ENCODE measurements at places on chromosomes 7 and 10. TPM values are rescaled to one million over a fixed set of nuclear protein-coding genes. Genes with fewer than 3 reads are reported as not detected.

Gene MSANTD7
- 20.3 TPM for total RNA-seq

DNA sequence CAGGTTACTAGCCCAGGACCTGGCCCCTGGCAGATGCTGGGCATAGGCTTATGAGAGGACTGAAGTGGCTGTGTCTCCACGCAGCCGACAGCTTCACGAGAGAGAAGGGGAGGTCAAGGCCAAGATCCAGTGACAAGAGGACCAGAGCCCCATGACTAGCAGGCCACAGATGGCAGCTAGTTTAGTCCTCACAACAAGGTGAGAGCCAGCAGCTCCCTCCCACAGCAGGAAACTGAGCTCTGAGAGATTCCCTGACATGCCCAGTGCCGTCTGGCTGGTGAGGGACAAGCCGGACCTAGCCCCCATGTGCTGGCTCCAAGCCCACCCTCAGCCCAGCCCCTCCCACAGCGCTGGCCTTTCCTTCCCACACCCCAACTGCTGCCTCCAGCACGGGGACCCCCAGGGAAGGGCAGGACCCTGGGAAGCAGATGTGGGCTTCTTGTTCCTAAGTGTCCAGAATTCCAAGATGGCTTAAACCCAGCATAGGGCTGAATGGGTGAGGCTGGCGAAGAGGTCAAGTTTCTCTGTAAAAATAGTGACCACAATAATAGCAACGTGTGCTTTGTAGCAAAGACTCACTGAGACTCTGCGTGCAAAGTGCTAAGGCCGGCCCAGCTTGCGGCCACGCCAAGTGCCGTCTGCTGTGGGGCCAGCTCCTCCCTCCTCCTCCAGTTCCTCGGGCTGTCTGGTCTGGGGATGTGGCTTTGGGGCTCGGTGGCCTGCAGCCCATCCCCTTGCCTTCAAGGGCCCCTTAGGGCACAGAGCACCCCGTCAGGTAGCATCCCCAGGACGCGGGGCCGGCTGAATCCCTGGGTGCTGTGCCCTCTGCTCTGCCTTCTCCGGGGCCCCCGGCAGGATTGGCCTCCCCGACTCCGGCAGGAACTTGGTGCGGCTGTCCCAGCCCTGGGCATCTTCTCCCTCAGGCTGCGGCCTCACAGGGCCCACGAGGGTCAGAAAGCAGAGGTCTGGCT, 7.8 kb upstream of the FAM20C start:
- DNase-seq: peak; percentile 45

Gene PKD2L1
- total RNA-seq: not detected

Gene CTNNA3
- total RNA-seq: 0.19 TPM

GRCh38 chr7:101589976-101590662, 39.0 kb downstream of the MYL10 start:
- no peak for DNase-seq

DNA sequence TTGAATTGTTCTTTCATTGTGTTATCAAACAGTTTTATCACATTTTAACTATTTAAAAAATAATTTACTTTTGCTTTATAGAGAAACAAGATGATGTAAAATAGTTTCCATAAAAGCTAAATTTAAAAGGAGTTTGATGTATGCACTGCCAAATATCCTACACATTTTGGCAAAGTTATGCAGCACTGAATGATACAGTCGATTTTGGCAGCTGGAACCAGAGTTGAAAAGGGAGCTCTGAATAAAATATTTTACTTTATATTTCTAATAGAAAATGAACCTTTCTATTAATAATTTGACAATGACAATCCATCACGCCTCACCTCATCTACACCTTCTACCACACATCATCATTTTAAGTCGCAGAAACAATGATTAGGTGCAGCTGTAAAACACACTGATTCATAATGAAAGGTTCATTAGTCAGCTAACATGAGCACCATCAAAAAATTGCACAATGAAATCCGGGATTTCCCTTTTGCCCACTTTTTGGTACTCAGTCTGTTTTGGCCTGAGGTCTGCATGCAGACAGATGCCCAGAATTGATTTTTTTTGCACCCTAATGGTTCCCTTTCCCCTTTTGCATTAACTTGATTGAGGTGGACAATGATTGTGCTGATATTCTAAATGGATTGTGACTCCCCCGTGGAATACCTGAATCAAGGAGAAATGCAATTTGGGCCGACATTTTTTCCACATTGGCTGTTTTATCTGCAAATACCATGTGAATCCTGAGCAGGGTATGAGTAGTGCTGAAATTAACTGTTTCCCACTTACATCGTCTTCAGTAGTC, 105.8 kb downstream of the THSD7A start:
- DNase-seq: no peak

DNA sequence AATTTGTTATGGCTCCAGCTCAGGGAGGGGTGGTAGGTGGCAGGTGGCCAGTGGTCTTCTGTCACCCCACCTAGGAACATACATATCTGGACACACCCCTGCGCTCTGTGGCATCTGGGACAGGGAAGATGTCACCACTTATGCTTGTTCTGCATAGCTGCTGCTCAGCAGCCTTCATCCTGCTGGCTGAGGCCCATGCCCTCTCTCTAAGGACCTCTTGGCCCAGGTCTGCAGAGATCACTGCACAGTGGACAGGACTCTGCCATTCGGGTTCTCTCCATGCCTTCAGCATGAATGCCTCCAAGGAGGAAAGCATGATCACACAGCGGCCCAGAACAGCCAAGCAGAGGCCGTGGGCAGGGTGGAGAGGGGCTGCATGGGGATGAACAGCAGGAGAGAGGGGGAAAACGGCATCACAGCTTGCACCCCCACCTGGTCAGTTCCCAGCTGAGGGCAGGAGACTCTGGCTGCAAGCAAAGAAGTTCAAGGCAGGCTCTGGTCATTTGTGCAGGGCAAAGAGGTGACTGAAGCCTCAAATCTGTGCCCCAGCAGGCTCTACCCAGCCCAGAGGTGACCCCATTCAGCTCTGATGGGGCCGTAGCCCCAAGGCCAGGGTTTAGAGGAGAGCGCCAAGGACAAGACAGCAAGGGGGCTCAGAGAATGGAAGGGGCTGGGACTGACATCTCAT, 47.8 kb upstream of the GDF10 start:
- DNase-seq: no peak

Gene ABI1
- total RNA-seq: 29.0 TPM

Gene TAS2R3
- 0.34 TPM for total RNA-seq

DNA sequence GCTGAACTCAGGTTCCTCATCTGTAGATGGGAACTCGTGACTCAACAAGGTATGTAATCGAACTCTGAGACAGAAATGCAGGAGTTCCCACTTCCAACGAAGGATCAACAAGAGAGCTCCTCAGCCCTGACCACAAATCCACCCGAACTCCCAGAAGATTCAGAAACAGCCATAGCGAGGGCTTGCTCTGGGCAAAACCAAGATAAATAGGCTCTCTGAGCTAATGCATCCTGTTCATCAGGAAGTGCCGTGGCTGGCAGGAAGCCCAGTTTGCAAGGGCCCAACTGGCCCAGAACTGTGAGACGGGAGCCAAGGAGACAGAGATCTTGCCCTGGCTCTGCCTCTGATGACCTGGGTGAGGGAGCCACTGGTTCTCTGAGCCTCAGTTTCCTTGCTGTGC, 141.7 kb upstream of the PFKP start:
- peak; percentile 43 for DNase-seq

DNA sequence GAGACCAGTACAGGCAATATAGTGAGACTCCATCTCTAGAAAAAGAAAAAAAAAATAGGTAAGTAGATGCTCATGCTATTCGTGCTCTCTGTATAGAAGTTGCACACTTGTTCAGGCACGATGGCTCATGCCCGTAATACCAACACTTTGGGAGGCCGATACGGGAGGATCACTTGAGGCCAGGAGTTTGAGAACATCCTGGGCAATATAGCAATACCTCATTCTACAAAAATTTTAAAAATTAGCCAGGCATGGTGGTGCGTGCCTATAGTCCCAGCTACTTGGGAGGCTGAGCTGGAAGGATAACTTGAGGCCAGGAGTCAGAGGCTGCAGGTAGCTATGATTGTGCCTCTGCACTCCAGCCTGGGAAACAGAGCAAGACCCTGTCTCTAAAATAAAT, 17.2 kb upstream of the NPTX2 start:
- no peak for DNase-seq

Gene CELF2
- total RNA-seq: 59.5 TPM

- peak; percentile 29 for DNase-seq
Measured at GRCh38 chr7:25287291-25287690, 59.0 kb upstream of the NPVF start.

DNA sequence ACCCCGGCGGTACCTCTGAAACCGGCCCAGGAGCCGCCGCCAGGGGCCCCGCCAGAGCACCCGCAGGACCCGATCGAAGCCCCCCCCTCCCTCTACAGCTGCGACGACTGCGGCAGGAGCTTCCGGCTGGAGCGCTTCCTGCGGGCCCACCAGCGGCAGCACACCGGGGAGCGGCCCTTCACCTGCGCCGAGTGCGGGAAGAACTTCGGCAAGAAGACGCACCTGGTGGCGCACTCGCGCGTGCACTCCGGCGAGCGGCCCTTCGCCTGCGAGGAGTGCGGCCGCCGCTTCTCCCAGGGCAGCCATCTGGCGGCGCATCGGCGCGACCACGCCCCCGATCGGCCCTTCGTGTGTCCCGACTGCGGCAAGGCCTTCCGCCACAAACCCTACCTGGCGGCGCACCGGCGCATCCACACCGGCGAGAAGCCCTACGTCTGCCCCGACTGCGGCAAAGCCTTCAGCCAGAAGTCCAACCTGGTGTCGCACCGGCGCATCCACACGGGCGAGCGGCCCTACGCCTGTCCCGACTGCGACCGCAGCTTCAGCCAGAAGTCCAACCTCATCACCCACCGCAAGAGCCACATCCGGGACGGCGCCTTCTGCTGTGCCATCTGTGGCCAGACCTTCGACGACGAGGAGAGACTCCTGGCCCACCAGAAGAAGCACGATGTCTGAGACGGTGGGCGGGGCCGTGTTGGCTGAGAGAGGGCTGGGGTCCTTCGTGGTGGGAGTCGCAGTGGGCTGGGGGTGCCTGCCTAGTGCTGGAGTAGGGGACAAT, 3.8 kb downstream of the REPIN1 start:
- DNase-seq: no peak

GRCh38 chr7:111594602-111595001, 32.3 kb upstream of the IMMP2L start:
- no peak for DNase-seq

DNA sequence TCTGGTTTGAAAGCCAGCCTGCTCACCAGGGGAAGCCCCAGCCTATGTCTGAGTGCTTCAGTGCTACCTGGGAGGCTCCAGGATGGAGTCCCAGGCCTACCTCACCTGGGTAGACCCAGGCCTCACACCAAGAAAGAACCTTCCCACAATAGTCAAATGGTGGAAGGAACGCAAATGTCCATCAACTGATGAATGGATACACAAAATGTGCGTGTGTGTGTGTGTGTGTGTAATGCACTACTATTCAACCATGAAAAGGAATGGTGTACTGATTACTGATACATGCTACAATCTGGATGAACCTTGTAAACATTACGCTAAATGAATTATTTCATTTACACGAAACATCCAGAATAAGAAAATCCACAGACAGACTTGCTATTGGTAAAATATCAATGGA, 15.2 kb upstream of the ADRB1 start:
- DNase-seq: no peak

DNA sequence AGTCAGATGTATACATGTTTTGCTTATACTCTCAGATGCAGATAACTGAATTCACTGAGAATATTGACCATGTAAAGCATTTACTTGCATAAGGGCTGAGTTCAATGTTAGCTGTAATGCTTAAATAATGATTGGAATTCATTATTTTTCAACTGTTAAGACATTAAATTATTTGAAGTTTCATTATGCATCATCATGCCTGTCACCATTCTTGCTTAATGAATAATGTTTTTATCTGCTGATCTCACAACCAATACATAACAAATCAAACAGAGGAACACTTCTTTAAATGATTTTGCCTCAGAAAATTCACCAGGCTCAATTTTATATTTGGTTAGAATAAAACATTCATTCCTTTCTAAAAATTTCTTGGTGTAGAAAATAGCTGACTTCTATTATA, 233.4 kb downstream of the GPR37 start:
- DNase-seq: no peak

GRCh38 chr10:129388435-129388834, 78.6 kb upstream of the MGMT start:
- DNase-seq: no peak

GRCh38 chr7:78649976-78650375, 803.5 kb downstream of the MAGI2 start:
- DNase-seq: no peak

- DNase-seq: peak; percentile 60
Measured at GRCh38 chr7:150370612-150371071, 2.0 kb downstream of the REPIN1 start.

DNA sequence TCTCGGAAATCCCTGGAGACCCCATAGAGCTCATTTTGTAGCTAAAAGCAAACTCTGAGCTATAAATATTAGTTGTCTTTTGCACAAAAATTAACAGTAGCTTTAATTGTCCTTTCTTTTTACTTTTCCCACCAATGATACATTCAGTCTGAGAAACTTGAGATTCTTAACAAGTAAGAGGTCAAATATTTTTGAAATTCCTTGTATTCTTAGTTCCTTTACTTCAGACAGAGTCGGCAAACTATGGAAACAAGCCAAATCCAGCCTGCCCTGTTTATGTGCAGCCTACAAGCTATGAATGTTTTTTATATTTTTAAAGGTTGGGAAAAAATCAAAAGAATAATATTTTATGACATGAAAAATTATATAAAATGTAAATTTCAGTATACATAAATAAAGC, 146.6 kb downstream of the CTNNA3 start:
- DNase-seq: peak; percentile 18

DNA sequence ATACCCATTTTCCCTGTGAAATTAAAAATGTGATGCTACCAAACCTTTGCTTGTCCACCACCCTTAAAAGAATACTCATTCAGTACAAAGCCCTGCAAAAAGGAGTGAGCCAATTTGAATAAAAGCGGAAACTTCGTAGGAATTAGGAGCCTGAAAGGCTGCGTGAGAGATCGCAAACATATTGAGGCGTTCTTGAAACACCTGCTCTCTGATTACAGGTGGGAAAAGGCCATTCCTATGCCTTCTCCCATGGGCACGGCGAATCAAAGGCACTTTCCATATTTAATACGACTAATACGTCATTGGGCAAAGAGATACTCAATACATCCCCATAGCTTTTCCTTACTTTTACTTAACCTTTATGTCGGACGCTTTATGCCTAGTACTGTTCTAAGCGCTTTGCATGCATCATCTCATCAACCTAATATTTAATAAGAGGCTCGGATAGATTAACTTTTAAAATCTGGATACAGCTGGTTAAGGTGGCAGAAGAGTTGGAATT, 30.9 kb upstream of the KMT2E start:
- DNase-seq: no peak

Measured in LHCN-M2 (cell line).